ENCODE measurements at places on chromosomes 7 and 10.
A peak's percentile ranks its signal among the peaks of the same experiment; 100 is the strongest.

GRCh38 chr10:95260909-95261552, 29.8 kb downstream of the PDLIM1 start:
- no peak for DNase-seq

- DNase-seq = peak; percentile 35
These were observed 109.2 kb downstream of the DPY19L1 start for GRCh38 chr7:34928052-34928451.

DNA sequence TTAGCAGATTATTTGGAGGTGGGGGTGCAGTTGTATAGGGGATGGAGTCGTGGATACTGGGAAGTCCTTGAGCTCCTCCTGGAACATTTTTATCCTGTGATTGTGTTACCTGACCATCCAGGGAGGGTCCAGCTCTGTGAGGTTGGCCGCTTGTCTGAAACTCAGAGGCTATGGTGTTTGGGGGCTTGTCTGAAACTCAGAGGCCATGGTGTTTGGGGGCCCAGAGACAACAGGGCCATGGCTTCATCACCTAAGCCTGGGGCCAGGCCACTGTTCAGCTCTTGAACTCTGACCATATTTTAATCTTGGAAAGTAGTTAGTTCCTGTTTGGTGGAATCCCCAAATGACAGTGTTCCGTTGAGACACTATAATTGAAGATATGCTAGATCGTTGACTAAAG, 66.1 kb downstream of the TRRAP start:
- DNase-seq = no peak

- no peak for DNase-seq
These were observed 97.4 kb downstream of the C10orf105 start for GRCh38 chr10:71622154-71622526.

DNA sequence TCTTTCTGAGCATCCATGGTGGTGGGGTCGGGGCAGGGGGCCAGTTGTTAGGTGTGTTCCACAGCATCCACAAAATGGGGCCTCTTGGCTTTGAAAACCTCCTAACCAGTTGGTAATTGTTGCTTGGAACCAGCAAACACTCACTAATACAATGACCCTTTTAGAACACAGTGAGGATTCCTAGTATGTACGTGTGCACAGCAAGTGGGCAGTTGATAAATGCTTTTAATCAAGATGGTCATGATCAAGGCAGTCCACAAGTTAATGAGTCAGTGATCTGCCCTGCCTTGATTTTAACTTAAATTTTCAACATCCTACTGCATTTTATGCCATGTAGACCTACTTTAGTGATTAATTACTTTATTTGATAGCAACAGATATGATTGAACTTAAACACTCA, 103.1 kb downstream of the ETV1 start:
- DNase-seq = no peak

DNA sequence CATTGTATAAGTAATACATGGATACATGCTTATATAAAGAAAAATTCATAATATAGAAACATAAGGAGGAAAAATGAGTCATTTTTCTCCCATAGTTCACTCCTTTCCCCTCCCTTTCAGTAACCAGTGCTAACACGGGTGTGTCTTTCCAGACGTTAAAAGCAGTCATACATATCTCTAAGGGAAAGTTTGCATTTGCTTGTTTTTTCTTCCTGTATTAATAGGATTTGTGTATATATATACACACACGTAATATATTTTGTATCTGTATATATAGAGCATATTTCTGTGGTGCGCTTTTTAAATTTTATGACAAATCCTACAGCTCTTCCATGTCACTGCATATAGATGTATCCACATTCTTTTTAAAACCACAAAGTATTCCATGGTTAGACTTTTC, 78.8 kb downstream of the RALA start:
- DNase-seq = no peak

- peak; percentile 85 for DNase-seq
These were observed 474.6 kb downstream of the GRM8 start for GRCh38 chr7:126778101-126778500.

DNA sequence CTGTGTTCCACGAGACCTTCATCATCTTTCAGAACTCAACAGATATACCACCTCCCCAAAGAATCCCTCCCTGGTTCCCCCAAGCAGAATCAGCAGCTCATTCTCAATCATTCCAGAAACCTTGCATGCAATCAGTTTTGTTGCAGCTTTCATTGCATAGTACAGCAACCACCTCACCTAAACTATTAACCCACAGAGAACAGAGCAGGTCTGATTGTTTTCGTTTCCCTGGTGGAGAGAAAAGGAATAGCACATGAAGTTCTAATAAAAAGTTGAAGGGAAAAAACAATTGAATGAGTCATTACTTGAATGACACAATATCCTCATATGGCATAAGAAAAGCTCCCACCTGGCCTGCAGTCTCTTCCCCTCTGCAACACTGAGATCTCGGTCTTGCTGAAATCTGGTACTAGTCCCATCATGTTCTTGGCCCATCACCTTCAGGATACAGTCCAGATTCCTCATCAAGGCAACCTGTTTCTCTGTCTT, 147.1 kb upstream of the GDF10 start:
- DNase-seq = no peak

DNA sequence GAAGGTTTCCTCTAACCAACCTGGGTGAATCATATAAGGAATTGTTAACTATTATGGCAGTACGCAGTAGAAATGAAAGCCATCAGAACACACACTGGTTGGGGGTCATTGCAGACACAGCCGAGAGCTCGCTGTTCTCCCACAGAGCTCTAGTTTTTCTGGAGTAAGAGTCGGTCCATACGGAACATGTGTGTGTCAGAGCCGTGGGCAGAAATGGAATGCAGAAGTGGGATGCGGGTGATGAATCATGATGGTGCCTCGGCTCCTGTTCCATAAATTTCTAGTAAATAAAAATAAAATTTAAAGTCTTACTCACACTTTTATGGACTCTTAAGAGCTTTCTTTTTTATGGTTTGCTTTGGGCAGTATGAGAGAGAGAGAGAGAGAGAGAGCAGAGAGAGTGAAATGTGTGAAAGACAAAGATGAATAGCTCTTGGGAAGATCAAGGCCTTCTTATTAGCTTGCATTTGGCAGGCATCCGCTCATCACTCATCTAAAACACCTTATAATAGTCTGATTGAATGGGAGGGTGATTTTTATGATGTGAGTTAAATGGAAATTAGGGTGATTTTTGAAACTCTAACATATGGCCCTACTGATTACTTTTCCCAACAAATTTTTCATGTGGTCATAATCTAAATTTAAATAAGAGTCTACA, 98.8 kb upstream of the PFKP start:
- DNase-seq = no peak

DNA sequence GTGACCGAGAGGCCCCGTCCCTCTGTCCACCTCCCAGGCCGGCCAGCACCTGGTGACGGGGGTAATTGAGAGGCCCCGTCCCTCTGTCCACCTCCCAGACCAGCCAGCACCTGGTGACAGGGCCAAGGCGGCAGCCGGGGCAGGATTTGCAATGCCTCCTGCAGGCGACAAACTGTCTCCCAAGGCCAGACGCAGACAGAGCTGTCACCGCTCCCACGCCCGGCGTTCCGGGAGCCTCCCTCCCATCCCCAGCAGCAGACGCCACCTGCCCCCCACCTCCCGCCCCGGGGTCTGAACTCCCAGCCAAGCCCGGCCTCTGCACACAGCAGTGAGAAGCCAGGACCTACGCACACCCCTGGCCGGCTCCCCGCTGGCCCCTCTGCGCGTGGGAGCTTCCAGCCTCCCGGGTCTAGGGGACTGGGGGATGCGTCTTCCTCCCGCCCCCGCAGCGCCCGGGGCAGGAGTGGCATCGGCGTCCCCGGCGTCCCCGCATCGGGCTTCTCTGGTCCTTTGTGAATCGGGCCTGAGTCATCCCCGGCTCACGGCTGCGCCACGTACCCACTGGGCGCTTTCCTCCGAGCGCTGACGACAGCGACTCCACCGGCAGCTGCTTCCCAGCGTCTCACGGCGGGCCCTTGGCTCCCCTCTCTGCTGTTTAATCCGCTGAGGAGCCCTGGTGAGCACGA, 95.1 kb upstream of the DIP2C start:
- peak; percentile 6 for DNase-seq

DNA sequence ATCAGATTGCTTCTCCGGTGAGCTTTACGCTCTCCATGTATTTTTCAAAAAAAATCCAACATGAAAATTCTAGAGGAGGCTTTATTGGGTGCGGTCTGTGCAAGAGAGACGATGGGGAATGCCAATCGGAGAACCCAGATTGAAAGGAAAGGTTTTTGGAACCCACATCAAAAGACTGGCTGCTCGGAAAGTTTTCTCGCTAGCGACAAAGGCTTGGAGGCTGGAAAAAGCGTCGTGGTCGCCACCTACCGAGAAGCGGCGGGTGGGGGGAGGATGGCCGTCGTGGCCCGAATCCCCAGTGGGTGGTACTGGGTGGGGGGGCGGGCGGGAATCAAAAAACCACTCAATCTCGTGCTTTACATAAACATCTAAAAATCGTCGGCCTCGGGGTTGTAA, 1.1 kb upstream of the GTF2I start:
- DNase-seq = peak; percentile 70

GRCh38 chr10:75400771-75401568, 594 bp downstream of the ZNF503 start:
- peak; percentile 8 for DNase-seq

GRCh38 chr7:148031811-148032210, 558.8 kb upstream of the C7orf33 start:
- peak; percentile 31 for DNase-seq

DNA sequence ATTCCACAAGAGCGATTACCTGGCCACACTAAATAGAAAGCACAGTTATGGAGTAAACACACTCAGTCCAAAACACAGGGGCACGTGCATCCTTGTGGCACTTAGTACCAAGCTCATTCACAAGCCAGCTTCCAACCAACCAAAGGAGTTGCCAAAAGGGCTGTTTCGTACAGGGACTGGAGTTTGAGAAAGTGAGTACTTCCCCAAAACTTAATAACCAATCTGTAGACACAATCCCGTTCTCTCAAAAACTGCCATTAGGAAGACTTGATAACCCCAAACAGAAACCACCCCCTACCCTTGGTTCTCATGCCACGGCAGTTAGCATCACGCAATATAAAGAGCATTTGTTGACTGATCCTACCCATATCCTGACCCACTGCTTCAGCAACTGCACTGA, 166.2 kb upstream of the ASAH2 start:
- DNase-seq = no peak

DNA sequence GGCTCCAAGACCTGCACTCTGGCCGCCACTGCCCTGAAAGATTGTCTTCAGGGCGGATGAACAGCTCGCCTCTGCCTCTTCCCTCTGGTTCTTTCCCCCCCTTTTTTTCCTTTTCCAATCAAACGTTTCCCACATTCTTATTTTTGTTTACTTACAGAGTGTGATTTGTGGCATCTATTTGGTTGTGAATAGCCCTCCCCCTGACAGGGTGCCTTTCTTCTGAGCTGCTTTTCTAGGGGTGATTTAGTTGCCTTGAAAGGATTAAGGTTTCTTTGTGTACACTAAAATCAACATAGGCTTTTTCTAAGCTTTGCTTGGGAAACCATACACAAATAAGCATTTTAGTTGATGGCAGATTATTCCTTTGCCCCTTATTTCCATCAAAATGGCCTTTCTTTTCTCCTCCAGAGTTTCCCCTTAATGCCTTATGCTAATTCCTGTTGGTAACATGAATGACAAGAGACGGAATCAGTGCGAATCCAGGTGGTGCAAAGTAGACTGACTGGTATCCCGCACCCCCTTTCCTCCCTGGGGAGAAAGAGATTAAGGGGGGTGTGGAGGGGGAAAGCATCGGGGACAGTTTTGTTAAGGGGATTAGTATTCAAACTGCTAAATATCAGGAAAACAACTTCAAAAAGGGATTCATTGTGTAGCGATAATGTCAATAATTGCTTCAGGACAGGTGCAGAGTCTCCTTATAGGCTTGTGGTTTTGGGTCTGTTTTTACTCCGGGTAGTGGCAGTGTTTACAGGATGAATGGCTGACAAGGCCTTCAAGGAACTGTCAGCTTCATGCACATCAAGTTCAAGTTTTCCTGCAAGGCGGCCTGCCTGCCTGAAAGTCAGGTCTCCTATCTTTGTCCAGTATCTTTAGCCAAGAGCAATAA, 431.6 kb upstream of the GALNT17 start:
- DNase-seq = peak; percentile 52

GRCh38 chr7:88363869-88364268, 57.2 kb upstream of the STEAP4 start:
- no peak for DNase-seq

GRCh38 chr10:112235920-112236319, 47.3 kb upstream of the TECTB start:
- no peak for DNase-seq

DNA sequence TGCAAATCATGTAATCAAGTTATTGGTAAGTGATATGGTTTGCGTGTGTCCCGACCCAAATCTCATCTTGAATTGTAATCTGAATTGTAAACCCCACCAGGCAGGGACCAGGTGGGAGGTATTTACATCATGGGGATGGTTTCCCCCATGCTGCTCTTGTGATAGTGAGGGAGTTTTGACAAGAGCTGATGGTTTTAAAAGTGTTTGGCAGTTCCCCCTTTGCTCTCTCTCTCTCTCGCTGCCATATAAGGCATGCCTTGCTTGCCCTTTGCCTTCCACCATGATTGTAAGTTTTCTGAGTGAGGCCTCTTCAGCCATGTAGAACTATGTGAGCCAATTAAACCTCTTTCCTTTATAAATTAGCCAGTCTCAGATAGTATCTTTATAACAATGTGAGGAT, 302.6 kb downstream of the THSD7A start:
- DNase-seq = no peak

DNA sequence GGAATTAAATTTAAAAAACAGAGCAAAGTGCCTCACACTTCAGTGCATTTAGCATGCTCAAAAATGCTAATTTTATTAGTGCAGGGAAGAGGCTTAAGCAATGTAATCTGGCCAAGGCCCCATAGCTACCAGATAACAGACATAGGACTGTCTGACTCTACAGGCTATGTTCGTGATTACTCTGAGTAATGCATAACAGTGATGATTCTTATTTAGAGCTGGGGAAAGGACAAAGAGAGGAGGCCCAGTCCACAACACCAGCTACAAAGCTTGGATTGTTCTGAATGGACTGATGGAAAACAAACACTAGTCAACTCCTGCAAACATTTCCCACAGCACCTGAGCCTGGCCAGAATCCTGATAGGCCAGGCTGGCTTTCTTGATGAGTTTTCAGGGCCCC, 8.4 kb upstream of the CH25H start:
- DNase-seq = no peak

- DNase-seq = no peak
These were observed 34.5 kb downstream of the DNMBP start for GRCh38 chr10:99975106-99975829.

DNA sequence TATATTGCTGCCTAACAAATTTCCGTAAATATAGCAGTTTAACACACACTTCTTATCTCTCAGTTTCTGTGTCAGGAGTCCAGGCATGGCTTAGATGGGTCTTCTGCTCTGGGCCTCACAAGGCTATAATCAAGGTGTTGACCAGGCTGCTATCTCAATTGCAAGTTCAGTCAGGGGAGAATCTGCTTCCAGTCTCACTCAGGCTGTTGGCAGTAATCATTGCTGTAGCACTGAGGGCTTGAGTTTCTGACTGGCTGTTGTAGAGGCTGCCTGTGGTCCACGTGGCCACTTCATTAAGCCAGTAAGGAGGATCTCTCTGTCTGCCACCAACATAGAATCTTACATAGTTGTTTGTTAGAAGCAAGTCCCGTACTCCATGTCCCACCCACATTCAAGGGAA, 138.4 kb downstream of the ST7 start:
- DNase-seq = peak; percentile 48
